Neural progenitor cell (in vitro differentiated cells): ENCODE measurements at places on chromosomes 6 and 20. TPM values are rescaled to one million over a fixed set of nuclear protein-coding genes. Genes with fewer than 3 reads are reported as not detected.

Gene PGBD1
- 13.6 and 13.8 TPM in 2 replicates for total RNA-seq

Gene GPSM3
- 3.4 and 4.5 TPM in 2 replicates for total RNA-seq

Gene TTI1
- 52.1 and 55.9 TPM in 2 replicates for total RNA-seq

Gene UCKL1
- total RNA-seq, result 10.8 and 22.7 TPM in 2 replicates

GRCh38 chr20:40650707-40651106, 38.3 kb downstream of the MAFB start:
- DNase-seq, result no peak
- H3K27ac ChIP-seq, result no peak overlapping the region
- H3K4me1 ChIP-seq, result peaks cover 11% of the 10 kb centered on the region
- H3K27me3 ChIP-seq, result no peaks in the 10 kb centered on the region
- no peak overlapping the region for H3K4me3 ChIP-seq

DNA sequence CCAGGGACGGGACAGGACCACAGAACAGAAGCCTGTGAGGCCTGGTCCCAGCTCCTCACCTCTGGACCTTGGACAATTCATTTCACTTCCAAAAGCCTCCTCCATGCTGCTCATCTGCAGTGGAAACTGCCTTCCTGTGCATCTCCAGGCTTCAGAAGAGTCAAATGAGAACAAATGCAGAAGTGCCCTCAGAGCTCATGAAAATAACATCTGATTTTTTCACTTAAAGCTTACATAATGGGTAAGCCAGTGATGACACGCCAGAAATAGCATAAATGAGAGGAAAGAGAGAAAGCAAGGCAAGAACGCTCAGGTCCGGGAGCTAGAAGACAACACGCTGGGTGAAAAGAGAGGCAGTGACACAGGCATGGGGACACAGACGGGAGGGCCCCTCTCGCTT, 7.9 kb downstream of the CNKSR3 start:
- DNase-seq, result no peak
- H3K36me3 ChIP-seq, result no peaks in the 10 kb centered on the region
- no peaks in the 10 kb centered on the region for H3K27me3 ChIP-seq
- no peaks in the 10 kb centered on the region for H3K4me1 ChIP-seq

DNA sequence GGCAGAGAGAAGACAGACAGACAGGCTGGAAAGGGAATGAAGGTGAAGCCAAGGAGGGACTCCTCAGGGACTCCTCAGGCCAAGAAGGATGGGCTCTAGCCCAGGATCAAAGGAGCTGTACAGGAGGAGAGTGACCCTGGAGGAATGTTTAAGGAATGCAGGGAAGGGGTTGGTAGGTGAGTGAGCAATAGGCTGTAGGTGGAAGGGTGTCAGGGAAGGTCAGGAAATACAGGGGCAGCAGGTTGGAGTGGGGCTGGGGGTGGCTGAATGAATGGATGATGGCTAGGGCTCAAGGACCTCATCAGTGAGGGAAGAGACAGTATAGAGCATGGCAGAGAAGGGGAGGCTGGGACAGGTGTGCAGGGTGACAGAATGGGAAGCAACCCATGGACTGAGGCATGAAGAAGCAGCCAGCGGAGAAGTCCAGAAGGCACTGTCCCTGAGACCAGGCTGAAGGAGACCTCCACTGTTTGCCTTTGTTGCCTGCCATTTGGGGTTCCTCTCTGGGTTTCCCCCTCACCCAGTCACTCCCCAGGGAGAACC, 13.2 kb downstream of the SYNGAP1 start:
- no peaks in the 10 kb centered on the region for H3K27me3 ChIP-seq
- H3K27ac ChIP-seq, result peak overlapping the region; percentile 82
- H3K36me3 ChIP-seq, result peaks cover 11% of the 10 kb centered on the region
- DNase-seq, result peak; percentile 35
- peak overlapping the region; percentile 52 for H3K4me3 ChIP-seq
- peaks cover 59% of the 10 kb centered on the region for H3K4me1 ChIP-seq
